ENCODE measurements at places on chromosomes 1 and 21.
A peak's percentile ranks its signal among the peaks of the same experiment; 100 is the strongest.

DNA sequence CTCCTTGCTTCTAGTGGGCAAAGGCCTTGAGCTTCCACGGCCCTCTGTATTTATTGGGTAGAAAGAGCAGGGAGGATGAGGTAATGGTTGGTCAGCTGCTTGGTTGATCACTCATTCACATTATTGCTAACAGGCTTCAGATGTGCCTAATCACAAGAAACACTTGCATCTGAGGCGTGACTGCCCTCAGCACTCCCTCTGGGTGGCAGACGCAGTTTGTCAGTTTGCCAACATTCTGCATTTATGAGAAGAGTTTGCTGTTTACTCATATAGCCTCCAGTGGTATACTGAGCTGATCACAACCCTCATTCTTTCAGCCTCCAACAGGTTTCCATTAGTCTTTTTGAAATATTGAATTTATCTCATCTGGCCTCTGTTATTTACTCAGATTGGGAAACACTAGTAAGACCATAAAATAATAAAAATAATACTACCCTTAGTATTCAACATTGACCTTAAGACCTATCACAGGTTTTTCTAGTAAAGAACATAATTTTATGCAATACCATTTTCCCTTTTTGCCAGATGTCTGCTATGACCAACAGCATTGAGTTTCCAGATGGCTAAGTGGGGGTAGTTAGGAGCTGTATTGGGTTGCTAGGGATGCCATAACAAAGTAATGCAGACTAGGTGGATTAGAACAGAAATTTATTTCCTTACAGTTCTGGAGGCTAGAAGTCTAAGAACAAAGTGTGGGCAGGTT is 53.3 kb downstream of the PTGFR start:
- no peak for DNase-seq

- DNase-seq = no peak
Measured at GRCh38 chr1:182607566-182607965, 3.4 kb upstream of the RGS16 start.

DNA sequence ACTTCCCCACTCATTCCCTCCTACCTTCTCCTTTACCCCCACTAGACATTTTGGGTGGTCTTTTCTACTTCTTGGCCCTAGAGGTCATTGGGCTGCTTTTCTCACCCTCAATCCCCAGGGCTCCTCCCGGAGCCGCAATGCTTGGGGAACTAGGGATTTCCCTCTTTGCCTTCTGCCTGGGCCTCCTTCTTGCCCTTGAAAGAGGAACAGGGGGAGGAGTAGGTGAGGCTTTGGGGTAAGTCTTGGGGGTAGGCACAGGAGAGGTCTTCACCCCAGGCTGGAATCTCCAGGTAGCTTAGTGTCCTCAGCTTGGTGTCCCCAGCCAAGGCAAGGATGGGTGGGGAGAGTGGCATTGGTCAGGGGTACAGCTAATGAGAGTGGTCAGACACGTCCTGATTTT is 56.2 kb upstream of the EPS8L3 start:
- DNase-seq = no peak

GRCh38 chr1:24919791-24920532 is 10.1 kb downstream of the RUNX3 start:
- peak; percentile 65 for DNase-seq

DNA sequence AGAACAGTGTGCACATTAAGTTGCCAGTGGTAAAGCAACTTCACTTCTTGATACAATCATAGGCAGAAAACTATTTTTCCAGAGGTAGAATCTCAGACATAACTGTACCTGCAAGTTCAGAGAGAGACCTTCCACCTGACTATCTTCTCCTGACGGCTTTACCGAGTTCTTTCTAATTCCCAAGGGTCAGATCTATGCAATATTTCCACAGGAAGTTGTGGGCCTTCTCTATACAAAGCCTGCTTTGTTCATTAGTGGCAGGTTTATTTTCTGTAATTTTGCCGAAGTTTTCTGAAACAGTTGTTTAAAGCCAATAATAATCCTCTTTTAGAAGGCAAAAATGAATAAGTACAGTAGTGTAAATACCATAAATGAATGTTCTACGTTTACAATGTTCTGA is 58.2 kb upstream of the RCC1 start:
- no peak for DNase-seq

GRCh38 chr1:160718210-160718609 is 6.6 kb upstream of the CD48 start:
- DNase-seq = no peak

GRCh38 chr1:89041119-89041641 is 18.5 kb upstream of the GBP3 start:
- peak; percentile 56 for DNase-seq

DNA sequence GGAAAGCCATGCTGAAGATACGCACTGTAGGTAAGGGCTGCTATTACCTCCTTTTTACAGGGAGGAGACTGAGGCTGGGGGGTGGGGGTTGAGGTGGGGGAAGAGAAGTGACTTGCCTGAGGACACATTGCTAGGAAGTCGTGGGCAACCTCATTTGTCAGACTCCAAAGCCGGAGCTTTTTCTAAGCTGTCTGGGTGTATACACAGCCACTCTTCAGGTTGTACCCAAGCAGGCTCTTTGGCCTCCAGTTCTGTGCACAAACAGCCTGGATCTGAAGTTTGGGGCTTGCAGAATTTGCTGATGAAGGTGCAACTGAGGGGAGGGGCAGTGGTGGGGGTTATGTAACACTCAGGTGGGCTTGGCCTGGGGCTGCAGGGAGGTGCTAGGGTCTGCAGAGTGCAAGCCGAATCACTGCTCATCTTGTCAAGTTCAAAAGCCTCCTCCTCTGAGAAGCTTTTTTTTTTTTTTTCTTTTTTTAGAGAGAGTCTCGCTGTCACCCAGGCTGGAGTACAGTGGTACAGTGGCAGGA is 16.9 kb downstream of the TINAGL1 start:
- no peak for DNase-seq

DNA sequence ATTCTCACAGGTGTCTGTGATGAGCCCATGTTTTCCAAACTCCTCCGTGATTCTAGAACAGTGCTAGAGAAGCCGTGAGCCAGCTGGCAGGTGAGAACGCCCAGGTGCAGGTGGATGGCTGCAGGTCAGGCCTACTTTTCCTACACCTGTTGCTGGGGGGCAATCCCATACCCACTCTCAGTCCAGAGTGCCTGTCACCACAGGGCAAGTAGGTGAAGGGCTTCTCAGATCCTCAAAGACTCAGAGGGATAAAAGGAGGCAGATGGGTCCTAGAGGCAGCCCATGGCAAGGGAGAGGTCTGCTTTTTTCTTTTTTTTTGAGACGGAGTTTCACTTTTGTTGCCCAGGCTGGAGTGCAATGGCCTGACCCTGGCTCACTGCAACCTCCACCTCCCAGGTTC is 50.7 kb upstream of the H6PD start:
- DNase-seq = peak; percentile 20

- peak; percentile 64 for DNase-seq
Measured at GRCh38 chr1:192311281-192311680, 5.5 kb upstream of the RGS21 start.

DNA sequence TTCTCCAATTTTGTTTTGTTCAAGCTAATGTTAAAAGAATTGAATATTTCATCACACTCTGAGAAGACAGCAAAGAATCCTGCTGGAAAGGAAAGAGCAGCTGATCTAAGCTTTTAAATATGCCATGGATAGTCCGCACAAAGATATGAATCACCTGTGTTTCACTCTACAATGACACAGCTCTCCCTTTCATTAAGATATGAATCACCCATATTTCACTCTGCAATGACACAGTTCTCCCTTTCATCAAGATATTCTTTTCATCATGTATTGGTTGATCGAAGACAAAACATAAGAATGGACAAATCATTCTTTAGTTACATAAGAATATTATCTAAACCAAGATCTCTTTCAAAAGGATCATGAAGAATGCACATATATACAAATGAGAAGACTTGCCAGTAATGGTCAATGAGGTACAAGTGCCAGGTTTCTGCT is 367.3 kb downstream of the SMYD3 start:
- DNase-seq = peak; percentile 33

DNA sequence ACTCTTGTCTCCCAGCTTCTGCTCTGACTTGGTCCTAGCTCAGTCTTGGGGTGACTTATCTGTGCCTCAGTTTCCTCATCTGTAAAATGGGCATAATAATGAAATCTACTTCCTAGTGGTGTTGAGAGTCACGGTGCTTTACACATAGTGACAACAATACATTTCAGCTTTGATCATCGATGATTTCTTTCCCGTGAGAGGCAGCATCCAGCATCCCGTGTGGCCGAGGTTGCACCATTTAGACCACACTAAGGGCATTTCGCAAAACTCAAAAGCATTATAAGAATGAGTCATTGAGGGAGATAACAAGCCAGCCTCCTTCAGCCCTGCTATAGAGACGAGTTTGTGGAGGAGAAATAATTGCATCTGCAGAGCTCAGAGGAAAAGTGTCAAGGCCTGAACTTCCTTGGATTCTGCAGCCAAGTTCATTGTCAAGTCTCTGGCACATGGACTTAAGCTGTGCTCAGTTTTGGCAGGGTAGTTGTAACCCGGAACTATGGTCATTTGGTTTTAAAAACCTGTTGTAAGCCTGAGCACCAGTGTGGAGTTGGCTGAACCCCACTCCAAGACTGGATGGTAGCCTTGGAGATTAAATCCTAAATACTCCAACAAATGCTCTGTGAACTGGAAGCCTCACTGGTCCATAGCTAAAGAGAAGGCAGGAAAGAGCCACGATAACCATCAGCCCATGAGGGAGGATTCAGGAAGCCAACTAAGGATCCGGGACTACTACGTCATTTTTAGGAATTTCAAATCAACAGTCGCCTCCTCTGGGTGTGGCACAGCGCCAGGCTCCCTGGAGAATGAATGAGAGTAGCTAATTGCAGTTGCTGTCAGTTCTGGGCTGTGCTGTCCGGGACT is 64.2 kb downstream of the TCP10L start:
- DNase-seq = peak; percentile 81

- DNase-seq = peak; percentile 11
Measured at GRCh38 chr1:41226815-41227434, 15.2 kb downstream of the SCMH1 start.

DNA sequence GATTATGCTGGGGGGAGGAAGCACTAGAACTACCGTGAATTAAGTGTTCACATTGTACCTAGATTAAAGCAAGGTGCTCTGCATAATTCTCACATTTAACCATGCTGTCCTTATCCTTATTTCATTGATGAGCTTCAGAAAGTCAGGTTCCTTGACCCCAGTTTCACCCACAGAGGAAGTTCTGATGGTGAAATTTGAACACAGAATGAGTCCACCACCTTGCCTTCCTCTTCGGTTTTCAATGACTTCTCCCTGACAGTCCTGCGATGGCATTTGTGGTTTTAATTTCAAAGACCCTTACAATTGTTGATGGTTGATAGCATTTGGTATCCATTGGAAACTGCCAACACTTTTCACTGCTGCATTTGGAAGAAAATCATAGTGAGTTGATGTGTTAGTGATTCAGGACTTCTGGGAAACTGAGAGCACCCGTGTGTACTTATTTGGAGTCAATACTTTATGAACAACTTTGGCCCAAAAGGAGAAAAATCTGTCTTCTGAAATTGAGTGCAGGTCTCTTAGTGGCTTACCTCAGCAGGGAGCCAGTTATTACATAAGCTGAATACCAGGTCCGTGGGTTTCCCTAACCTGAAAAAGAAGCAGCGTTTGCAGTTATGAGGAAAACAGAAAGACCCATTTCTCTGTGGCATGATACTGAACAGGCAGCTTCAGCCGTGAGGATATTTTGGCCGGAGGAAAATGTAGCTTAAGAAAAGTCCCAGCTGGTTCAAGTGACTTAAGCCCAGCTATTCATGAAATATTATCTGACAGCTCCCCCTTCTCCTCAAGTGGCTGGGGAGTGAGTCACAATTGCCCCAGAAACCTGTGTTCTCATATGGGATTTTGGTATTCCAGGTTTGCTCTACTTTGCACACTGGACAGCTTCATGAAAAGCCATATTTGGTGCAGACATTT is 47.5 kb downstream of the ROR1 start:
- DNase-seq = peak; percentile 56

- no peak for DNase-seq
Measured at GRCh38 chr21:43969115-43969444, 43.0 kb upstream of the TRAPPC10 start.

- DNase-seq = peak; percentile 78
Measured at GRCh38 chr1:17059391-17060305, 5.8 kb upstream of the SDHB start.

GRCh38 chr1:229537894-229538293 is 20.6 kb downstream of the ABCB10 start:
- DNase-seq = peak; percentile 97

GRCh38 chr1:30135698-30136097 is 587.7 kb downstream of the MATN1 start:
- no peak for DNase-seq

- DNase-seq = no peak
Measured at GRCh38 chr1:214553142-214553710, 1.8 kb upstream of the PTPN14 start.

DNA sequence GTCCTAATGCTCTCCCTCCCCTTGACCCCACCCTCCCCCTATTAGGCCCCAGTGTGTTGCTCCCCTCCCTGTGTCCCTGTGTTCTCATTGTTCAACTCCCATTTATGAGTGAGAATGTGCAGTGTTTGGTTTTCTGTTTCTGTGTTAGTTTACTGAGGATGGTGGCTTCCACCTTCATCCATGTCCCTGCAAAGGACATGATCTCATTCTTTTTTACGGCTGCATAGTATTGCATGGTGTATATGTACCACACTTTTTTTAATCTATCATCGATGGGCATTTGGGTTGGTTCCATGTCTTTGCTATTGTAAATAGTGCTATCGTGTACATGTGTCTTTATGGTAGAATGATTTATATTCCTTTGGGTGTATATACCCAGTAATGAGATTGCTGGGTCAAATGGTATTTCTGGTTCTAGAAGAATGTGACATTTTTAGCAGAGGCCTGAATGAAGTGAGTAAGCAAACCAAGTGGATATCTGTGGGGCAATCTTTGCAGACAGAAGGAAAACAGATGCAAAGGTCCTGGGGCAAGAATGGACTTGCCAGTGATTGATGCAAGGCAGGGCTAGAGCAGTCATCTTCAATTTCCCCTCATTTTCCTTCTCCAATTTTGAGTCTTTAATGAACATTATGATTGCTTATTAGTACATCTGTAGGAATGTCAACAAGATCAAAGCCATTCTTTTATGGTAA is 50.2 kb downstream of the UBE4B start:
- DNase-seq = no peak

DNA sequence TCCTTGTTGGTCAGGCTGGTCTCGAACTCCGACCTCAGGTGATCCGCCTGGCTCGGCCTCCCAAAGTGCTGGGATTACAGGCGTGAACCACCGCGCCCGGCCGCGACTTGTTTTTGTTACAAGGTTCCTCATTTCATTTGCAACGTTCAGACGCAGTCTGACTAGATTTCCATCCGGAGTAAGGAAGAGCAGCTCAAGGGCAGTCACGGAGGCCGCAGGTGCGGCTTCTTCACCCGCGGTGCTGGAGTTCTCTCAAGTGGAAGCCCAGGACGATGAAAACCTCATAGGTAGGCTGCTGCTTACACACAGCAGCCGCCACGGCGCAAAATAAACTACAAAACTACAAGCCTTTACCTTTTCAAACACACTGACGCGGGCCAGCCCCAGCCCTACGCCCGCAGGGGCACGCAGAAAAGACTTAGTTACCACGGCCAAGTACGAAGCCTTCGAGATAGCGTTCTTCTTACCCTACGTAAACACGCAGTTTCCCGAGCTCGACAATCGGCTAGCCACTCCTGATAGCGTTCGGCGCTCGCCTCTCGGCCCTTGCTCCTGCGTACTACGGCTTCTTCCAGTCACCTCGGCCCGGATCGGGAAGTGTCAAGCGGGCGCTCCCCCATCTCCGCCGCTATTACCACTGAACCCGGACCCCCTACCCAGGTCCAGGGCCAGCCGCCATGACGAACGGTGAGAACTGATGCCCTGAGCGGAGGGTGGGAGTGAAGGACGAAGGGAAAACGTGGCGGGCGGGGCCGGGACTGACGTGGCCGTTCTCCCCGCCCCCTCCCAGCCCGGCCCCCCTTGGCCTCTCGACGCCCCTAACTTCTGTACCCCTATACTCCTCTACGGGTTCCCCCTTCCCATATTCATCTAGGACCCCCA is at the start of gene TMEM167B:
TMEM167B (plus strand) TSS at position 569 of the 882 bp plus-strand sequence; CDS start at position 678, 109 bp downstream.
- DNase-seq = peak; percentile 94
